ENCODE measurements at places on chromosomes 6 and 20.

DNA sequence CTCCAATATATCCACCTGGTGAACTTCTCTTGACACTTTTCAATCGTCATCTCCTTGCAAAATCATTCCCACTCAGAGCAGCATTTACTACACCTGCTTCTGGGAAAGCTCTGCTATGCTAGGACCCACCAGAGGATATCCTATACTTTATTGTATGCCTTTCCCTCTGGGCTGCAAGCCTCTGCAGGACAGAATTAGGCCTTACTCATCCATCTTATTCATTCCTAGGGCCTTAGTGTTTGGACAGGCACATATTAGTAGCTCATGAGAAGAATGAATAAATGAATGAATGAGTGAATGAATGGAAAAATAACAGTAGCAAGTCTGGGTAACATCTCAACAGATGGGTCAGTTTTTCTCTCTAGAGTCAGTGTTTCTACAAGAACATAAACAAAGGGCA lies 216.1 kb downstream of the MAFB start:
- DNase-seq: no peak

DNA sequence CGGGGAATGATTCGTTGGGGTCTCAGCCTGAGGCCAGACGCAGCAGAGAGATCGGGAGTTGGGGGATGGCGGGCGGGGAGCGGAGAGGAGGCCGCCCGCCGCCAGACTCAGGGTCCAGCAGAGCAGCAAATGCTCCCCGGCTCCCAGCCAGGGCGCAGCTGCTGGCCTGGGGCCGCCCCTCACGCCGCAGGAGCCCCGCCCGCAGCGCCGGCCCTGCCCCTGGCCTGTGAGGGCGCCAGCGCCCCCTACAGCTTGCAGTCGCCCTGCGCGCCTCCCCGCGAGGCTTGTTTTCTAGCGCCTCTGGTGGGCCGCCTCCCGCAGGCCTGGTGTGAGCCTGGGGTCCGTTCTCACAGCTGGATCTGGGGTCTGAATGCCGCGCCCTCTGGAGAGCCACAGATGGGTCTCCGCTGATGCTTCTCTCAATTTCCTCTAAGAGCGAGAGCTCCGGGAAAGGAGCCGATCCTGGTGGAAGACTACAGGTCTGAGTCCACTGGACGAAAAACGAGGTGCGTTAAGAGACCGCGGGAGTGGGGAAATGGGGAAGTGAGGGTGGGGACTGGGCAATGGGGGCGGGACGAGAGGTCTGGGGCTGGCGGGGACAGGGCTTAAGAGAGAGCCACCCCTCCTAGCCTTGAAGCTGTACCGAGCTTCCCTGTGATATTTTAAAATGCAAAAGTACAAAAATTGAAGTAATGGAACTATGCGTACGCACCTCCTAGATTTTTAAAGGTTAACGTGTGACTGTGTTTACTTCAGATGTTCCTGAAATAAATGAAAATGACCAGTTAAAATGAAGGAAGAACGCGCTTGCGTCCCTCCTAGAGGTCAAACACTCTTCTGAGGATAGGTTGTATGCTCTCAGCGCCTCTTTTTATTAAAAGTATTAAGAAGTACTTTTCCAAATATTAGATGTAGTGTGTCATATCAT lies 30.1 kb downstream of the TRIM38 start:
- peak; percentile 92 for DNase-seq

- DNase-seq: no peak
Measured at GRCh38 chr20:6925744-6926278, 158.3 kb downstream of the BMP2 start.

DNA sequence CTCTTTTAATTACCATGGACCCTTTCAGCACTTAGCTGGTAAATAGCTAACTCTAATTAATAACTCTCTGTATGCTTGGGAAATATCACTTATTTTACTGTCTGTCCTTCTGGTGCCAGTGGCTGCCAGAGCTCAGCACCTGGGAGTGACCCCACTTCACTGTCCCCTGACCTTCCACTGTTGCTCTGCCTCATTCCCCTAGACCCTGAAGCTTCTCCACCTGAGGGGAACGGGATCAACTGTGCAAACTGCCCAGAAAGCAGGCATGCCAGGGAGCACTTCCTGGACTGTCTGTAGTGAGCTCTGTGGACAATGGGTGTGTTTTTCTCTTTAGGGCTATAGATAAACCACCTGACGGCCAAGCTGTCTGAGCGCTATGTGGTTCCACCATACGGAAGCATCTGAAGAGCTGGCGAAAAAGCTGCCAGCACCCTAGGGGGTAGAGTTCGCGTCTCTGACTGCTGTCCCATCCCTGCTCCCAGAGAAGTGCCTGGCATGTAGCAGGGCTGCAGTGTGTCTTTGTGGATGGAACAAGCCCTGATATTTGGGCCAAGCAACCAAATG lies 106.3 kb upstream of the FOXA2 start:
- no peak for DNase-seq

GRCh38 chr20:5918856-5919625 lies 31.3 kb downstream of the TRMT6 start:
- DNase-seq: no peak

DNA sequence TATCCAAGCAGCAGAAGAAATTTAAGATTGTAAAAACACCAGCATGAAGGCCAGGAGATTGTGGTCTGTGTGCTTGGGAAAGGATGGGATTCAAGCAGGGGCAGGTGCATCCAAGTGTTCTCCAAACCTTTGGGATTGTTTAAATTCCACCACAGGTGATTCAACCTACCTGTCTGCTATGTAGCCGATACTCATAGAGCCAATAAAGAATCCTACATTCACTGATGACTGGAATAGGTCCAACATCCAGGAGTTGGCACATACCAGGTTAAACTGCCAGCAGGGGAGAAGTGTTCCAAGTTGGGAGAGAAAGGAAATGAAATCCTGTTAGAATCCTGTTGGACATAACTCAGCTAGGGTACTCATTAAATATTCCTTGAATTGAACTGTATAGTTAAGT lies 2.2 kb downstream of the SLC22A2 start:
- DNase-seq: no peak

DNA sequence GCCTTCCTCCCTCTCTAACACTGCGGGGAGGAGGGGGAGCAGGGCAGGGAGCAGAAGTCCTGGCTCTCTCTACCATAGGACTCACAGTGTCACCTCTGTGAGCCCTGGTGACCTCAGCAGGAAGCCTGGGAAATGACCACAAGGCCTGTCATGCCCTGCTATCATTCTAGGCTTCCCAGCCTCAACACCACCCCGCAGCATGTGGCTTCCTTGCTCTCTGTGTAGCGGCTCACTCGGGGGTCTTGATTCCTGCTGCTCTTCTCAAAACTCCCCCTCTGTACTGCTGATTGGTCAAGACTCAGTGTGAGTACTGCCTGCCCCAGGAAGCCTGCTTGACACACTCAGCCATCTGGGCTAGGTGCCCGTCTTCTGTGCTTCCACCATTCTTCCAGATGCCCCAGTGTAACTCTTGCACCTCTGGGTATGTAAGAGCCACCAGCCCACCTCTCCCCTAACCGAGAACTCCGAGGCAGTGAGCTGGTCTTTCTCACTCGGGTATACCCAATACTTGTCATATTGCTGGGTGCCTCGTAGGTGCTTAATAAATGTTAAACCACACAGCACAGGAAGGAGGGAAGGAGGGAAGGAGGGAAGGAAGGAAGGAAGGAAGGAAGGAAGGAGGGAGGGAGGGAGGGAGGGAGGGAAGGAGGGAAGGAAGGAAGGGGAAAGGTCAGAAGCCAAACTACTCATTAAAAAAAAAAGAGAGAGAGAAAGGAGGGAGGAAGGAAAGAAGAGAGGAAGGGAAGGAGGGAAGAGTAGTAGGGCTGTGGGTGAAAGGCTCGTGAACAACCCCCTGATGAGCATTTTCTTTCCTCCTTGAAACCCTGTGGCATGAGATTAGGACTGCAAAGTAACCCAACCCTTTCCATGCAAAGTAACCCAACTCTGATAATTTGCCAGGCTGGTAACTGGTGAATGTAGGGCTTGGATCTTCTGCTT lies 5.0 kb downstream of the MDFI start:
- no peak for DNase-seq

GRCh38 chr6:104683809-104684208 lies 175.9 kb downstream of the HACE1 start:
- no peak for DNase-seq

- DNase-seq: no peak
Measured at GRCh38 chr6:16619777-16620176, 141.5 kb downstream of the ATXN1 start.

- no peak for DNase-seq
Measured at GRCh38 chr6:114449659-114450058, 106.8 kb upstream of the HS3ST5 start.

Measured in stimulated activated CD4-positive, alpha-beta T cell treated with anti-CD3 and anti-CD28 coated beads, Interleukin-12 subunit alpha, Interleukin-12 subunit beta, amount 100 ng/mL, for 48 hours (primary cell).